ENCODE measurements at places on chromosomes 7 and 10.

- DNase-seq = no peak
Observed at GRCh38 chr7:93973134-93973533, 31.0 kb downstream of the BET1 start.

DNA sequence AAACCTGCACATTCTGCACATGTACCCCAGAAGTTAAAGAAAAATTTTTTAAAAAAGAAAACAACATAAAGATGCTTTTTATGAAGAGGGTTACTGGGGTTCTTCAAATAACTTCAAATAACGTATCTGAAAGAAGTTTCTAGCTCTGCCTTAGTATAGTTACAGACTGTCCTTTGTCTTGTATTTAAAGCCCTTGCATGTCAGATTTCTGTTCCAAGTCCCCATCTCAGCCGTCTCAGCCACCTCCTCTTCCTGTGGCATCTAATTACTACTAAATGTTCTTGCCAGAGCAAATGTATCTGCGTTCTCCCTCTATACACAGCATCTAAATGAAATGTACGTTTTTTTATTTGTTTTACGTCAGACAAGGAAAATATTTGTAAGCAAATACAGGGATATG is 89.4 kb upstream of the AKR1E2 start:
- DNase-seq = no peak

DNA sequence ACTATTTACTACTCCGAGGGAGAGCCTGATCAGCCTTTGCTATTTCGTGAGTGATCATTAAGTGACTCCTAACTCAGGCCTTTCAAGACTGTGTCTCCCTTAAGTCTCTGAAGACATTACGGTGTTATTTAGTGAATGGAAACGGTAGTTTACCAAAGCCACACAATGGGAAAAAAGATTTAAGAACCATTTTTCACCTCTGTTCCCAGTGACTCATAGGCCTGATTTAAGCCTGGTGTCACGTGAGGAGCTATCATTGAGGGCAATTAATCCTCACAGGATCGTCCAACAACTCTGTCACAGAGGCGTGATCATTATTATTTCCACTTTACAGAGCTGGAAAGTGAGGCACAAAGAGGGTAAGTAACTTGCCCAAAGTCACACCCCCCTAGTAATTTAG is 20.3 kb downstream of the C10orf90 start:
- no peak for DNase-seq

DNA sequence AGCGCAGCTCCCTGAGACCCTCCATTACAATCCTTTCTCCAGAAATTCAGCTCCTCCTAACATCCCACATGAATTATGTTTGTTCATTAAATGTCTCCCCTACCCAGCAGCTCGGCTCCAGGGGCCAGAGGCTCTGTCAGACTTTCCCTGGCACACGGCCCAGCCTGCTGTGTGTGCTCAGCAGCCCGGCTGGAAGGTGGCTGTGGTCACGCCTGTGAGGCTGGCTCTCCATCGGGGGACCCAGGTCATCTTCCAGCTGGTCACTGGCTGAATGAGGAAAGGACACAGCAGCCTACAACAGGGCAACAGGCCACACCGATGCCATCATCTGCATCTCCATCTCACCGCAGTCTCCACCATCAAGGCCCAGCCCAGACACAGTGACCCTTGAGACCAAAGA is 219.8 kb downstream of the MAD1L1 start:
- no peak for DNase-seq

- DNase-seq = no peak
Observed at GRCh38 chr7:27961255-27961654, 219.3 kb downstream of the JAZF1 start.

DNA sequence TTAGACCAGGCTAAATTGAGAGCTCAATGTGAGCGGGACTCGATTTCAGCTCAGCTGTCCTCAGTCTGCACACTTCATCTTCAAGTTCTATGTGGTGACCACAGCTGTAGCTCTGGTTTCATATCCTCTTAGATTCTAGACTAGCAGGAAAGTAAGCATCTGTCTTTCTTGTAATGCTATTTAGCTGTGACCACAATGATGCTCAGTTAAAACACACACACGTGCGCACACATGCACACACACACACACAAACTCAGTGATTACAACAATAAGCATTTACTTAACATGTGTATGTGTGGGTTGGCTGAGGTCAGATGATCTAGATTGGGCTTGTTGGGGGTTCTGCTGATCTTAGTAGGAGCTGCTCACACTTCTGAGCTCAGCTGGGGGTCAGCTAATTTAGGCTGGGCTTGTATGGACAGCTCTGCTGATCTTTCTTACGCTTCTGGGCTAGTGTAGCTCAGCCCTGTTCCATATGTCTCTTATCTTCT is 82.5 kb downstream of the ZNF365 start:
- DNase-seq = no peak

DNA sequence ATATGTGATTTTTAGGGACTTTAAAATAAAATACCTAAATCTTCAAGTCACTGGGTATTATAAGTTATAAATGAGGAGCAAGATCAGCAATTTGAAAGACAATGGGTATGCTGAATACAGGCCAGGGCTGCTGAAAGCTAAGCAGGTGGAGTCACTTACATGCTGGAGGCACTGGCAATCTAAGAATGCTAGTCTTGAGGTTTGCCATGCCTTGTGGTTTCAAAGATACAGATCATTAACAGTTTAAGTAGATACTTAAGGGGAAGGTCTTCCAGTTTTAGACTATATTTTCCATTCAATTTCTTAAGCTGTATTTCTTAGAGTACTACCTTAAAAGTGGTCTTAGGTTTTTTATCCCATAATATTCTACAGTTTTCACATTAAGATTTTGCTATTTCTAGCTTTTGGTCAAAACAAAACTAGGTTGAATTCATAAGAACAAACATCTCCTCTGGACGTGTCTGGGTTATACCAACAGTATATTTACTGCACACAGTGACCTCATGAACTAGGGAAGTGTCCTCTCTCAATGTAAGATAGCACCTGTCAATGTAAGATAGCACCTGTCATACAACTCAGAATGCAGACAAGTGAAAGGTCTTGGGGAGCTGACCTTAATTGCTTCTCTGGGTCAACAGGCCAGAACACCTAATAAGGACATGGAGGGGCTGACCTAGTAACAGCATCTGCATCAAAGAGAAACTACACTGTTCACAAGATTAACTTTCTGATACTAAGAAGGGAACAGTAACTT is 2.0 kb downstream of the SRI start:
- DNase-seq = no peak

DNA sequence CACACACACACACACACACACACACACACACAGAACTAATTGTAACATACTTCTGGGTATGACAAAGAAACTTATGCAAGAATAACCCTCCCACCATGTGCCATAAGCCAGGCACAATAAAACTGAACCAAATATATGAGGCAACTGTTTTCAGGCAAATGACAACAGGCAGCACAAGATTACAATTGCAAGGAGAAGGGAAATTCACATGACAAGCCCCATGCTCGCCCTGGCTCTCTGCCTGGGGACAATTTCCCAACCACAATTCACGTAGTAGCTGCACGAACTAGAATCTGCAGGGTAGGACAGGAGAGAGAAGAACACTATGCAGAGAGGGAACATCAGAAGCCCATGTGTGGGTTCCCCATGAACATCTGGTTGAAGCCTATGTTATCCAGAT is 143.3 kb downstream of the CALN1 start:
- DNase-seq = no peak

DNA sequence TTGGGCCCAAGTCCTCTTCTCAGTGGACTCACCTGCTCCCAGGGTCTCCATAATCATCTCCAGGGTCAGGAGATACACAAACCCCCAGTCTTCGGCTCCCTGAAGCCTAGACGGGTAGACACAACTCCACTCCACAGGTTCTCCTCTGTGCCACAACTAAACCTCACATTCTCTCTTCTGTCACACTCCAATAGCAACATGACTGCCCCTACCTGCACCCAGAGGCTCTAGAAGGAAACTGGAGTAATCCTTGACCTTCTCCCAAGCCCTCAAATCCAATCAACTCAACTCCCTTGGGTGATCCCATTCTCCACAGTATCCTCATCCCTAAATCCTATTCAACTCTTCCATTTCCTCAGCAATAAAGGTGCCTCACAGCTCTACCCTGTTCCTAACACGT is 16.2 kb downstream of the HNRNPF start:
- no peak for DNase-seq

DNA sequence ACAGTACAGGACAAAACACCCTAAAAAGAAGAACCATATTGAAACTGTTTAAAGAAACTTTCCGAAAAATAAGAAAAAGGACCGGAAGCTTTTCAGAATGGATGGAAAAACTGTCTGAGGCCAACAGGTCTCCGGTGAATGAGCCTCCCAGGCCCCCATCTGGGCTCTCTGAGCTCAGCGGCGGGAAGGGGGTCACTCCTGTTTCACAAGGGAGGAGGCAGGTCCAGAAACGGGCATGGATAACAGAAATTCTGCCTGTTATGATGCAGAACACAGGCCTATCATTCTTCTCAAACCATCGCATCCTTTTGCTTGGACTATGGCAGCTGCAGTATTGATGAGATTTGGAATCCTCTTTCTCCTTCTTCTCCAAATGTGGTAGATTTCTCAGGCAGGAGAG is 58.9 kb upstream of the SHH start:
- DNase-seq = no peak

DNA sequence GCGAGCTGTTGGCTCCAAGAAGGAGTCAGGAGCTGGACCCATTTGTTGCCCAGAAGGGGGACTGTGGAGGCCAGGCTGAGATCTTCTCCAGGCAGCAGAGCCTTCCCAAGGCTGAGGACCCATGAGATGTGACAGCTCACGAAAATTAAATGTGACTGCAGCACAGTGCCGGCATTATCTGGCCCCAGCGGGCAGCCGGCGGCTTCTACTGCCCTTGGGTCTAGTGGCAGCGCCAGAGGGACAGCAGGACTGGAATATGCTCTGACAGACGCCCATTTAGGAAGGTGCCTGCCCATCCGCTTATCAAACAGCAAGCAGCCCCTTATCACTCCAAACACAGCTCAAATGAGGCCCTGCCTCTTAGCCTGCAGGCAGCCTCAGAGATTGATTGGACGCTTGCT is 122.9 kb upstream of the LYZL2 start:
- no peak for DNase-seq

GRCh38 chr7:73839743-73840714 is 2.3 kb downstream of the METTL27 start:
- no peak for DNase-seq

DNA sequence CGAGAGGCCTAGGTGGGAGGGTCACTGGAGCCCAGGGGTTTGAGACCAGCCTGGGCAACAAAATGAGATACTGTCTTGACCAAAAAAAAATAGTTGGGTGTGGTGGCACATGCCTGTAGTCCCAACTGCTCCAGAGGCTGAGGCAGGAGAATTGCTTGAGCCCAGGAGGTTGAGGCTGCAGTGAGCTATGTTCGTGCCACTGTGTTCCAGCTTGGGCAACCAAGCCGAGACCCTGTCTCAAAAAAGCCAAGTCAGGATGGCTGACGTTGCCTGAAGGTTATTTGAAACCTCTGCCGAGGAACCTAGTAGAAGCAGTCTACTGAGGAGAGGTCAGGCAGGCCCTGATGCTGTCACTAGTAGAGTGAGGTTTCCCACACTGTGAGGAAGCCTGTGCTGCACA is 22.8 kb downstream of the DNAJB6 start:
- DNase-seq = no peak

DNA sequence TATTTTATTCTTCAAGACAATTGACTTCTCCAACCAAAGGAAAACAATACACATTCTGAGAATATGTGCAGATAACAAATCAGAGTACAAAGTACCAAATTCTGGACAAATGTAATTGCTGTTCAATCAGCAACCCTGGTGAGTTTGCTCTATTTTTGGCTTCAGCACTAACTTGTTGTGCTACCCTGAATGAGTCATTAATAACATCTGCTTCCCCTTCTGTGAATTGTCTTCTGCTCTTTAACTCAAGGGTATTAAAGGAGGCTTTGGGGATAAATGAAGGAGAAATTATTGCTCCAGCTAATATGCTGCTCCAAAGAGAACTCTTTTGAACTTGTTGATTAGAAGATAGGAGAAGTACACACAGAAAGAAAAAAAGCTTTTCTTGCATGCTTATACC is 459.3 kb downstream of the HTR7 start:
- no peak for DNase-seq

DNA sequence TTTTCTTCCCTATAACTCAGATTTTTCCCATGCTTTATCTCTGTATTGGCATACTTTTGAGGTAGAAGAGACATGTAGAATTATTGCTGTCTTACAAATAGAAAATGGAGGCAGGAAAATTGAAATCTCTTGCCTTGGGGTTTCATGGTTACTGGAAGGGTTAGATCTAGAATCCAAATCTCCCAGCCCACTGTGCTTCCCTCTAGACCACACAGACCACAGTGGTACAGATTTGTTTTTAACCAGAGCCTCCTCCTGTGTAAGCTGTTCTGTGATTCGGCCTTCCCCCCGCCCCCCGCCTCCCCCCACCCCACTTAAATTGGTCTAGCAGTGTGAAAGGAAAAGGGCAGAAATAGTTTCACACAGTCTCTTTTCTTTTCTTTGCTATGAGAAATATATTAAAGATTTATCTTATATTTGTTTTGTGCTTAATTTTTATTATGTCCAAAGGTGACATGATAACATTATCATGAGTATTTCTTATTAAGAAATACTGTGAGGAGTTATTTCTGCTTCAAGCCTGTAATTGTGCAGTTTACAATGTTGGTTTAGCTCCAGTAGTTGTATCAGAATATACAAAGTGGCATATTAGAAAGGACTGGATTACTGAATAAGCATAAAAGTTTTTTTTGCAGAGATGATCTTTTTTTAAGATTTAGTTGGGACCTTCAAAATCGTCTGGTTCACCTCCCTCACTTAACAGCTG is 368.8 kb upstream of the BMPER start:
- no peak for DNase-seq

DNA sequence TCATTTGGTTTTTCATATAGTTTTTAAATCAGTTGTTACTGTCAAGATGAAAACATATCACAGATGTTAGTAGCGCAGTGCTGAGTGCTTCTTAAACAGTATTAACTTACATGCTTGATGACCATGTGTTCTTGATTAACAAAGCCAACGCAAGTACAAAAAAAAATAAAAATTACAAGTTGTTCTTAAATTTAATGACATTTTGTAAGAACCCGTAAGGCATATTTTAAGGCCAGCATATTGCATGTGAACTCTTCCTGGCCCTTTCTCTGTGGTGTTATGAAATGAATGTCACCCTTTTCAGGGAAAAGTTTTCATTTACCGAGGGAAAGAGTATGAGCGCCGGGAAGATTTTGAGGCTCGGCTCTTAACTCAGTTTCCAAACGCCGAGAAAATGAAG is 140.4 kb upstream of the NPS start:
- no peak for DNase-seq

- no peak for DNase-seq
Observed at GRCh38 chr7:66503551-66504031, 125.1 kb upstream of the KCTD7 start.

- peak; percentile 18 for DNase-seq
Observed at GRCh38 chr7:150430465-150431085, 19.9 kb upstream of the GIMAP8 start.

DNA sequence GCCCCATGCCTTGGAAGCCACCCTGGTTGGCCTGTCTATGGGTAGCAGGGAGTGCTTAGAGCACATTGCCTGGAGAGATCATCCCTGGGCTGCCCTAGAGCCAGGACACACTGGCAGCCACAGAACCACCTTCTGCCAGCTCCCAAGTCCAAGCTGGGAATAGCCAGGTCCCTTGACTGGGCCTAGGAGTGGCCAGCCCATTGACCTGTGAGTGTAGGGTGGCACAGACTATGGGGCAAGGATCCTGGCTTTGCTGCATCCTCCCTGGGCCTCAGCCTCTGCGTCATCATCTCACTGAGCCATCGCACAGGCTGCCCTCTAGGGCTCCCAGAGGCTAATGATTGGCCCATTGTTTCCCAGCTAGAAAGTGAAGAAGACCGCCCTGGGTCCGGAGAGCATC is 7.0 kb downstream of the AQP1 start:
- DNase-seq = no peak

- no peak for DNase-seq
Observed at GRCh38 chr10:57038531-57038930, 677.5 kb upstream of the ZWINT start.
